ENCODE measurements at places on chromosomes 1 and 21.

GRCh38 chr1:150931773-150932172 is 5.6 kb downstream of the SETDB1 start:
- DNase-seq = no peak

DNA sequence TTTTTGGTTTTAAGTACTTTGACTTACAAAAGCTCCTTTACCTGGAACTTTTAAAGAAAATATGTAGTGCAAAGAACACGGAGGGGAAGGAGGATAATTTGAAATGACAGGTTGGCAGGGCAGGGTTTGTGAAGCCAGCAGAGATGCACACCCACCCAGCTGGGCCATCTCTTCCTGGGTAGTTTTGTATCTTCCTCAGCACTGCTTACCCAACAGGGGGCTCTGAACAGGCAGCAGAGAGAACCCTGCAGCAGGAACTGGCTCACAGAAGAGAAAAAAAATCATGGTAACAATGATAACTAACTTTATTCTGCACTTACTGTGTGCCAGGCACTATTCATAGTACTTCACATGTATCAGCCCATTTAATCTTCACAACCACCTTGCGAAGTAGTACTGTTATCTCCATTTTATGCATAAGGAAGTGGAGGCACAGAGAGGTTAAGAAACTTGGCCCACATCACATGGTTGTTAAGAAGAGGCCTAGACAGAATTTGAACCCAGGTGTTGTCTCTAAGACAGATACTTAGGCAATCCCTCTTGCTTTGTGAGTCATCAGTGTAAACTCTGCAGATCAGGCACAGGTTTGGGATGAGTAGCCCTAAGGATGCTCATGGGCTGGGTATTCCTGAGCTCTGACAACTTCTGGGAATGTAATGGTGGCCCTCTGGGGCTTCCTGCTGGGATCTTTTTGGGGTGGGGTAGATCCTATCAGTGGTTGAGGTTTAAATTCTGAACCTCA is 60.8 kb downstream of the ELK4 start:
- no peak for DNase-seq

DNA sequence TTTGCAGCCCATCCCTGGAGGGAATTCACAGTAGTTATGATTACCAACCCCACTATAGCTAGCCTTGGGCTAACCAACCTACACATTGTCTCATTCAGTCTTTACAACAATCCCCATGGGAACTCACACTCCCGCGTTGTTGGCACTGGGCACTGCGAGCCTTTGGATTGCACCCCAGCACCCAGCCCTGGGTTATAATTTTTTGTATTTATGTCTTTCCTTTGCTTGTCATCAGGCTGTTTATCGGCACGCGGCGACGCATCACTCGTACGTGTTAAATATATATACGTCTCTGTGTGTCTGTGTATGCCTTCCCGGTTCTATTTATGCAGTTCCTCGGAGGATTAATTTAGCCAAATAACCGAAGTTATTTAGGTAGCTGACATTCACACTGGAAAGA is 47.2 kb upstream of the IGSF21 start:
- DNase-seq = no peak

DNA sequence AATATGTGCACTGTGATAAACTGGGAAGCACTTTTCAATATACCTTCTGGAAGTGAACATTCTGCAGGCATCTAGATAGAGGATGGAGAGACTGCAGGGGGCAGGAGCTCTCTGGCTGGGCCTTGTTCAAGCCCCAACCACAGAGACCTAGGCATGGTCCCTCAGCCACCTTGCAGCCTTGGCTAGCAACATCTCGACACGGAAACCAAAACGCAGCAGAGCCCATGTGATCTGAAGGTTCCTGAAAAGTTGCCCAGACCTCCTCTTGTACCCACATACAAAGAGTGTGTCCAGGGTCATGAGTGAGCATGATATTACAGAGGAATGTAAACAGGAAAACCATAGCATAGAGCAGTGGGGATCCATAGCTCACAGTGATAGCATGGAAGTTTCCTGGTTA is 33.1 kb upstream of the SAMD11 start:
- DNase-seq = no peak

DNA sequence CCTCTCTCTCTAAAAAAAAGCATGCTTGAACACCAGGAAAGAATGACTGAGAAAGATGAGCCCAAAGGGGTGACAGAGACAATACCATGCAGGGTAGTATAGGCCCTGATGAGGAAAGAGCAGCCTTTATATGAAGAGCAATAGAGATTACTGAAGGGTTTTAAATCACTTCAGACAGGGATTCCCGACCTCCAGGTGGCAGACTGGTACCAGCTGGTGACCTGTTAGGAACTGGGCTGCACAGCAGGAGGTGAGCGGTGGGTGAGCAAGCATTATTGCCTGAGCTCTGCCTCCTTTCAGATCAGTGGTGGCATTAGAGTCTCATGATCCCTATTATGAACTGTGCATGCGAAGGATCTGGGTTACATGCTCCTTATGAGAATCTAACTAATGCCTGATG is 30.8 kb upstream of the GTF2B start:
- DNase-seq = no peak

- peak; percentile 12 for DNase-seq
Observed at GRCh38 chr1:50704126-50704525, 255.9 kb downstream of the FAF1 start.

DNA sequence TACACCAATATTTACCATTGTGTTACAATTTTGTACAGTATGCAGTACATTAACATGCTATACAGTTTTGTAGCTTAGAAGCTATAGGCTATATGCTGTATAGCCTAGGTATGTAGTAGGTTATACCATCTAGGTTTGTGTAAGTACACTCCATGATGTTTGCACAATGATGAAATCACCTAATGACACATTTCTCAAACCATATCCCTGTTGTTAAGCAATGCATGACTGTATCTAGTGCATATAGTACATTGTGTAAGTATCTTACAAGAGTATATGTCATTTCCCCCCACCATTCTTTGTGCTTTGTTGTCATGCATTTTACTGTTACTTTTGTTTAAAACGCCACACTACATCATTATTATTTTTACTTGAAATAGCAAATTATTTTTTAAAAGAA is 65.7 kb upstream of the RNF11 start:
- DNase-seq = peak; percentile 14

- no peak for DNase-seq
Observed at GRCh38 chr1:113813218-113813617, 942 bp upstream of the RSBN1 start.
